ENCODE measurements at places on chromosomes 7 and 10. TPM values are rescaled to one million over a fixed set of nuclear protein-coding genes. Genes with fewer than 3 reads are reported as not detected.

- H3K36me3 ChIP-seq: no peaks in the 10 kb centered on the region
- H3K27me3 ChIP-seq: no peaks in the 10 kb centered on the region
- H3K4me3 ChIP-seq: no peak overlapping the region
- H3K27ac ChIP-seq: no peak overlapping the region
- H3K4me1 ChIP-seq: peaks cover 11% of the 10 kb centered on the region
These were observed 87.8 kb downstream of the TAF3 start for GRCh38 chr10:7906128-7906527.

DNA sequence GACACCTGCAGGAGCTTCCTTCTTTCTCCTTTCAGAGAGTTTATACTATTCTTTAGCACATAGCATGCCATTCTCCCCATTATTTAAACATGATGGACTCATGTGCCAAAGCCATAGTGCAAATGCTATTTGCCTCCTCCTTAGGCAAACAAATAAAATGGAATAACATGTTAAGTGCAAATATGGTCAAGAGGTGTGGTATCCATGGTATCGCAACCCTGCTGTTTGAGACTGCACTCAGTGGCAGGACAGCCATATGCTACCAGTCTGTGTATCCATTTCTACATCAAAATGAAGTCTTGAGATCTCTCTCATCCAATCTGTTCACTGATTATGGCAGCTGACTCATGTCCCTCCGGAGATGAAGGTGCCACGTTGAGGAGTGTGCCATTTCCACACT, 22.8 kb downstream of the HEPACAM2 start:
- no peaks in the 10 kb centered on the region for H3K27me3 ChIP-seq
- no peak overlapping the region for H3K27ac ChIP-seq
- DNase-seq: no peak
- H3K36me3 ChIP-seq: no peaks in the 10 kb centered on the region

DNA sequence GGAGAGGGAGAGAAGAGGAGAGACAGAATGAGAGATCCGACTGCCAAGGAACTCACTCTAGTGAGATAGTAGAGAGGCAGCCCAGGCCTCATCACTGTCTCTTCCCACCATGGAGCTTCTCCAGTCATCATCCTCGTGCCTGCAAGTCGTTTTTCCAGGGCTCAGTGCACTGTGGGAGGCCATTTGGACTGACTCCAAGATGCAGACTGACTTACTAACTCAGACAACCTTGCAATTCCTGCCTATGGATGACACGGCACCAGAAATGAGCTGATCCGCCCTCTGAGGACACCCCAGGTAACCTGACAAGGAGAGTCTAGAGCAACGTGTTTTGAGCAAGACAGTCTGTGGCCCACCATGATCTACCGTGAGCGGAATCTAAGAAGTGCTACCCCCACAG, 154.9 kb downstream of the GLI3 start:
- no peaks in the 10 kb centered on the region for H3K36me3 ChIP-seq
- H3K27ac ChIP-seq: no peak overlapping the region
- no peaks in the 10 kb centered on the region for H3K4me1 ChIP-seq
- peaks cover 12% of the 10 kb centered on the region for H3K27me3 ChIP-seq
- DNase-seq: no peak

WAPL gene
- 27.0 TPM for total RNA-seq

DNA sequence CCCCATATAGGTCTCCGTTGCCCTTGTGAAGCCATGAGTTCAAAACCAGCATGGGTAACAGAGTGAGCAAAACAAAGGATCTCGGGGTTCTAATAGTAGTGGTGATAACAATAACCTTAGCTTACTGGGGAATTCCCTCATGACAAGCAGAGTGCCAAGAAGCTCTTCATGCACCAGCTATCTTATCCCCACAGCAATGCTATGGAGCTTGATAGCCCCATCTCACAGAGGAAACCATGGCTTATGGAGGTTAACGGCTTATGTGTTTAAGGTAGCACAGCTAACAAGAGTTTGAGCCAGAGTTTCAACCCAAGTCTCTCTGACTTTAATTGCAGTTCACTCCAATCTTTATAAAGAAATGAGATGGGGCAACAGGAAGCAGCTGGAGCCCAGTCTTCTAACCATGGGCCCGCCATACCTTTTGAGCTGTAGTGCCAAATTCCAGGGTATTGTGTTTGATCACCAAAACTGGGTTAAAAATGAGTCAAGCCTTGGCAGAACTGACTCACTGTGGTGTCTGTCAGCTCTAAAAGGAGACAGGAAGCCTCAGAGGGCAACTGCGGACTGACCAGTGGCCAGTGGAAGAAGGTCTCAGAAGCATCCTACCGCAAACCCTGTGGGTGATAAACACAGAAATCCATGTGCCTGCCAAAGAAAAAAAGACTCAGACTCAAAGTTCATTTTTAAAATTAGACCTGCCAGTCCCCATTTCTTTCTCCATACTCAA, 16.5 kb upstream of the PLAU start:
- DNase-seq: no peak
- H3K36me3 ChIP-seq: peaks cover 17% of the 10 kb centered on the region
- H3K27me3 ChIP-seq: no peaks in the 10 kb centered on the region
- H3K27ac ChIP-seq: peak overlapping the region; percentile 23
